ENCODE measurements at places on chromosomes 7 and 10.

DNA sequence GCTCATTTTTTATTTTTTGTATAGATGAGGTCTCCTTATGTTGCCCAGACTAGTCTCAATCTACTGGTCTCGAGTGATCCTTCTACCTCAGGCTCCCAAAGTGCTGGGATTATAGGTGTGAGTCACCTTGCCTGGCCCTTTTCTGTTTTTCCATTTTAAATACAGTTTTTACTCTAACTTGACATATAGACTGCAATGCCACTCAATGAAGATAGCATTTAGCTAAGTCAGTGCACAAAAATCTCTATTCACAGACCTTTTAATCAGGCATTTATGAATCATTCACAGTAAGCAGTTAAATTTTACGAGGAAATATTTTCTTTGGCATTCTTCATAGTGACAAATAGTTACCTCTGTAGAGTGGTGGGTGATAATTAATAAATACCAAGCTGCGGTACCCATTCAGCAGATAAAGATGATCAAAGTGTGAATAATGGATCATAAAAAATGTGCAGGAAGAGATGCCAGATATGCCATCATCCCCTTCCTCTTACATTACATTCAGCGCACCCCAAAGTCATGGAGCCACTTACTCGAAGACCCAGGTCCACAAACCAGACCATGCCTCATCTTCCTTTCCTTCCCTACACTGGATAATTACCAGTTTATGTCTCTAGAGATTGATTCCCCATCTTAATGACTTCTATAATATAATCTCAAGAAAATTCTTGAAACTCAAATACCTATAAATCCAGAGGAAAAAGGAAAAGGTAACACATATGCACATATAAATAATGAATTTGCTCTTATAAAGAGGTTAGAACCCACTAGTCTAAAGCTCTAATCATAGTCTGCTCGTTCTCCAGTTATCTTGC is 56.0 kb downstream of the UBE2H start:
- no peak for DNase-seq

DNA sequence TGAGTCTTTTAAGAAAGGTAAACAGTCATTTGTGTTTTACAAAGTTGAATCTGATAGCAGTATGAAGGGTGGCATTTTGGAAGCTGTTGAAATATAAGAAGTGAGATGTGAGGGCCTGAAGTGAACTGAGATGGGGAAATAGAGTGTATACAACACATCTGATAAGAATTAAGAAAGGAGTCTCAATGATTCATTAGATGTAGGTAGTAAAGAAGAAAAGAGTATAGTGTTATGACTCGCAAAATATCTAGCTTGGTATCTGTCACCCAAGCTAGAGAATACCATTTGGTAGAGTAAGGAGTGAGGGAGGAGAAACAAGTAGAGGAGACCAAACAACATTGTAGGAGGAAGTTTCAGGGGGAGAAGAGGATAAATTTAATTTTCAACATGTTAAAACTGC is 5.3 kb downstream of the PTPN12 start:
- no peak for DNase-seq

DNA sequence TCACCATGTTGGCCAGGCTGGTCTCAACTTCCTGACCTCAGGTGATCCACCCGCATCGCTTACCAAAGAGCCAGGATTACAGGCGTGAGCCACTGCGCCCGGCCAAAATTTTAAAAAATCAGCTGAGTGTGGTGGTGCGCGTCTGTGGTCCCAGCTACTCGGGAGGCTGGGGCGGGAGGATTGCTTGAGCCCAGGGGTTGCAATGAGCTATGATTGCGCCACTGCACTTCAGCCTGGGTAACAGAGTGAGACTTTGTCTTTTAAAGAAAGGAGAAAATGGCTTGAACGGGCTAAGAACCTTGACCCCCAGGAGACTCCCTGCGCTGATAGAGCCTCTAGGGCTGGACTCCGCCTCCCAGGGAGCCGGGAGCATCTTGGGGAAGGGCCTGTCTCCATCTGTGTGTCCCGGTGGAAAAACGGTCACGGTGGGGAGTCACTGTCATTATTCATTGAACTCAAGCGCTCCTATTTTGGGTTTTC is 760 bp upstream of the KCTD7 start:
- no peak for DNase-seq

GRCh38 chr7:16271990-16272665 is 149.2 kb downstream of the CRPPA start:
- no peak for DNase-seq
